ENCODE measurements at places on chromosomes 4 and X.

GRCh38 chr4:174058846-174059245, 224.6 kb downstream of the FBXO8 start:
- DNase-seq: no peak

DNA sequence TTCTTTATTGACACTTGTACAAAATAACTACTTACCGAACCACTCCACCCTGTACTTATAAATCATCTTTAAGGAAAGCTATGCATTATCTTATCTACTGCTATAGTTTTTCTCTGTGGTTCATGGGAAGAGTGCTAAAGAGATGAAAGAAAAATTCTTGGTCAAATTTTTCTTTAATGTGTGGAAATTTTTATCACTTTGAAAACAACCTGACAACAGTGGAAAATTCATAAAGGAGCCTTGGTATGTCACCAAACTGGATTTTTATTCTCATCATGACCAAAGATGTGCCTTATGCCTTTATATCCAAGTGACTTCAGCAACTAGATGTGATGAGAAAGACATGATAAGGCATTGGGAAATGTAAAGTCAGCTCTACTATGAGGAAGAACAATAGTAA, 67.2 kb upstream of the SPP1 start:
- no peak for DNase-seq

- no peak for DNase-seq
Observed at GRCh38 chrX:132393992-132394391, 94.8 kb downstream of the MBNL3 start.

DNA sequence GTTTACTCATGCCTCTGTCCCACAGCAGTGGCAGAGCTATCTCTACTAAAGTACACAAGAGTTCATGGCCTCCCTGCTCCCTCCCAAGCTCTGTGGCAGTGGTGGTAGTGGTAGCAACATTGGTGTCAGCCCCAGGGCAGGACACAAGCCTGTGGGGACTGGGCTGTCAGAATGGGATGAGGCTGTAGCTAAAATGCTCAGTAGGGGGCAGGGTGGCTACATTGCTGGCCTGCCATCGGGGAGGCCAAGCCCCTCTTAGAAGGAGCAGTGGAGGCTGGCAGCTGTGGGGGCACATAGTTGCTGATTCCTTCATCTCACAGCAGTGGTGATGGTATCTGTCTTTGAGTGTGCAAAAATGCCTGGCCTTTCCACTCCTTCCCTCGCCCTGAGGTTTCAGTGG, 461.7 kb downstream of the PCDH18 start:
- no peak for DNase-seq

DNA sequence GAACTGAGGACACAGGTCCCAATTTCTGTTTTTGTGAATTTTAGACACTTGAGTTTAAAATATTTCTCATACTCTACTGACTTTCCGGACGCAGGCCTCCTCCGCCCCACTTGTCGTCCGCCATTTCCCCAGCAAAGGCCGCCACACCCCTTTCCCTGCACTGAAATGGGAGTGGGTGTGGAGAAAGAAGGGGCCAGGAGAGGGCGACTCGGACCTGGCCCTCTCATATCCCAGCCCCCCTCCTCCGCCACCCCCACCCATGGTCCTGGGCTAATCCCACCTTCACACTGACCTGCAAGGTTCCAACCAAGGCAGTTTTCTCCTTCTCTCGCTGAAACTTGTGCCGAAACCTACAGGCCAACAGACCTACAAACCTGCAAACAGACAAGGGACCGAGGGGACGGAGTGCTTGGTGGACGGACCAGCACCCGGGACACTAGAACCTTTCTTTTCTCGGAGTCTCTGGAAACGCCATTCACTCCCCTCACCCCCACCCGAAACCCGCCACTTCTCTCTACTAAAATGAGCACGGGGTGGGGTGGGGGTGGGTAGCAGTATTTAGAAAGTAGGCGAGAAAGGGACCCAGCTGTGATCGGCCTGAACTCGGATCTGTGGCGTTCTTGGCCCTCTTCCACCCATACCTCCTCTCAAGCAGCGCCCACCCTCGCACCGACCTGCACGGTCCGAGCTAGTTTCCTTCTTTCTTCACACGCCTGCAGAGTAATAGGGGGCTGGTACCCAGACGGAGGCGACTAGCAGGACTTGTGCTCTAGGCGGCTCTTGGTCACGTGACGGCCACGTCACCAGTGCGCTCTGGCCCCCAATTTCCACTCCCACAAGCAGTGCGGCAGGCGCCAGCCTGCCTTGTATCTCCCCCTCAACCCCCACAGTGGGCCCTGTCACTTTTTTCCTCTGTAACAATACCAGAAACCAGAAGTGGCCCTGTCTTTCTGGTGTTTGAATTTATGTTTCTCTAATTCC, at the start of gene ARMCX6:
ARMCX6 (minus strand) TSS at position 790 of the 981 bp plus-strand sequence. CDS start 1,380 bp downstream, outside the sequence.
- peak; percentile 79 for DNase-seq

DNA sequence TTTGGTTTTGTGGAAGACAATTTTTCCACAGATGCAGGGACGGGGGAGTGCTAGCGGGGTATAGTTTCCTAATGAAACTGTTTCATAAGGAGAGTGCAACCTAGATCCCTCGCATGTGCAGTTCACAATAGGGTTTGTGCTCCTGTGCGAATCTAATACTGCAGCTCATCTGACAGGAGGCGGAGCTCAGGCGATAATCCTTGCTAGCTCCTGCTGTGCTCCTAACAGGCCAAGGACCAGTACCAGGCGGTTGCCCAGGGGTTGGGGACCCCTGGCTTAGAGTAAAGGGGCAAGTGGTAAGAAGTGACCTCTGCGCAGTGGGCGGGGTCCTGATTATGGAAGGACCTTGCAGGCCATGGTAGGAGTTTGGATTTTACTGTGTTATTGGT, 3.8 kb downstream of the SCML1 start:
- DNase-seq: no peak

GRCh38 chr4:59612235-59612634, 1587.9 kb upstream of the ADGRL3 start:
- DNase-seq: no peak

GRCh38 chrX:149221230-149221629, 283.9 kb downstream of the IDS start:
- DNase-seq: no peak

GRCh38 chr4:39025552-39026085, 6.6 kb downstream of the TMEM156 start:
- no peak for DNase-seq

GRCh38 chr4:151801547-151802516, 41.0 kb upstream of the GATB start:
- DNase-seq: peak; percentile 65

DNA sequence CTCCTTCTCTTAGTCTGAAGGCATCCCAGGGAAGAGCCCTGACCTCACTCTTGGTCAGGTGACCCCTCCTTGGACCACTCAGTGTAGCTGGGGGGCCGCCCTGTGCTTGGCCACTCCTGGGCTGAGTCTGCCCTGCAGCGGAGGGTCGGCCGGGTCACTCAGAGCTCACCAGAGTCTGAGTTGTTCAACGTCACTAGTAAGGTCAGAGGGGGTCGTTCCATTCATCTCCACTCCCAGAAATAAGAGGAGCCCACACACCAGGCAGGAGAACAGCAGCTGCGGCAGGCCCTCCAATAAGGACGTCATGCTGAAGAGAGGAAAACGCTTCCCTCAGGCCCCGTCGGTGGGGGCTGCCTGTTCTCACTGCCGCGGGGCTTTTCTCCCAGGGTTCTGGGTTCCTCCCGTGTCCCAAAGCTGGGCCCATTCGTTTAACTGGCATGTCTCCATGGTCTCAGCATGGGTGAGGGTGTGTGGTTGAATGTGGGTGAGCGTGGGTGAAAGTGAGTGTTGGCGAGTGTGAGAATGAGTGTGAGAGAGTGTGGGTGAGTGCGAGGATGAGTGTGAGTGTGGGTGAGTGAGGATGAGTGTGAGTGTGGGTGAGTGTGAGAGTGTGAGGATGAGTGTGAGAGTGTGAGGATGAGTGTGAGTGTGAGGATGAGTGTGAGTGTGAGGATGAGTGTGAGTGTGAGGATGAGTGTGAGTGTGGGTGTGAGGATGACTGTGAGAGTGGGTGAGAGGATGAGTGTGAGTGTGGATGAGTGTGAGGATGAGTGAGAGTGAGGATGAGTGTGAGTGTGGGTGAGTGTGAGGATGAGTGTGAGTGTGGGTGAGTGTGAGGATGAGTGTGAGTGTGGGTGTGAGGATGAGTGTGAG, 47.7 kb downstream of the ING2 start:
- no peak for DNase-seq

- DNase-seq: no peak
Observed at GRCh38 chrX:53163436-53163835, 61.6 kb downstream of the KDM5C start.

GRCh38 chrX:94256396-94256795, 582.4 kb downstream of the FAM133A start:
- peak; percentile 2 for DNase-seq

GRCh38 chrX:106249706-106250379, 81.7 kb downstream of the PWWP3B start:
- DNase-seq: no peak

DNA sequence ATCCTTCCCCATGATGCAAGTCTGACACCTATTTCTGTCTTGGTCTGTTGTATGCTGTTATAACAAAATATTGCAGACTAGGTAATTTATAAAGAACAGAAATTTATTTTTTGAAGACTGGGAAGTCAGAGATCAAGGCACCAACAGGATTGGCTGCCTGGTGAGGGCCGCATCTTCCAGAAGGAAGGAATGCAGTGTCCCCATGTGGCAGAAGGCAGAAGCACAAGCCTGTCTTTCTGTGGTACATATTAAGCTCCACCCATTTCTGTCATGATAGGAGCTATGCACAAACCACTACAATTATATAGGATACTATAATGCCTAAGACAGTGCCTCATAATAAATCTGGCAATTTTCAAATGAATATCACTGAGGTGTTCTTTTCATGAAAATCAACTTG, 502.3 kb upstream of the DIAPH2 start:
- DNase-seq: peak; percentile 78

DNA sequence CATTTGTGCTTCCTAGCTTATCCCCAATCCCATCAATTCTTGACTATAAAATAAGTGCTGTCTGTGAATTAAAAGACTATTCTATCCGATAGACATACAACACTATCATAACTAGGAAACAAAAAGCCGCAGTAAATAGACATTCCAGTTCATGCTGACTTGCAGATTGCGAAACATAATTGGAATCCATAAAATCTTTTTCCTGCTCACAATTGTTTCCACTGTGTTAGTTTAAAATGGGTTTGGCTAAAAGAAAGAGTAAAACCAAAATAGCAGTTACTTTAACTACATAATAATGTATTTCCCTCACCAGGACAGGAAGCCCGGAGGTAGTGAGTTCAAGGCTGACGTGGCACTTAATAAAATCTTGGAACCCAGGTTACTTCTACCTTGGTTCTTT, 17.2 kb downstream of the SMIM31 start:
- no peak for DNase-seq

DNA sequence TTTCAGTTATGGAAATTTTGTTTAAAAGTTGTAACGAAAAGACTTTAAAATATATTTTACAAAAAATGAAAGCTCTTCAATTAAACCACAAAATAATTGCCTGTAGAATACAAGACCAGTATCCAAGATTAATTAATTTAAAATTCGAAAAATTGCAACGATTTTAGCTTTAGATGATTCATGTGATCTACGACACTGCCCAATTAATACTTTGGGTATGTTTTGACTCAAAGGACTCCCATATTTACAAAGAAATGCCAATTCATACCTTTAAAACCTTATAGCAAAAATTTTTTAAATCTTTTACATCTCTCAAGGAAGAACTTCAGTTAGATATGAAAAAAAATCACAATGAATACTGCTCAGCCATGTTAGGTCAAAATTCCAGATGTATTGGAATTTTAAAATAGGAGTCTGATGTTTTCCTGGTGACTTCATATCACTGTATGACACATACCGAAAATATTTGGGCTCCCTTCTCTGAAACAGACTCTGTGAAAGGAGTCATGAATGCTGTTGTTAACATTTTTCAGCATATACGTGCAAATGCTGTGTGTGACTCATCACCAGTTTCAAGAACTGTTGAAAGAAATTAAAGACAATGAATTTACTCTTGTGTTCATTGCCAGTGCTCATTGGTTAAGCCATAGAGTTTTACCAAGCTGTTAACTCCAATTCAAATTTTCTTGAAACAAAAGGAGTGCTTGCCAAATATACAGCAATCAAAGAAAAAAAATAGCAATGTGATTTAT, 13.8 kb upstream of the SMS start:
- DNase-seq: peak; percentile 69

DNA sequence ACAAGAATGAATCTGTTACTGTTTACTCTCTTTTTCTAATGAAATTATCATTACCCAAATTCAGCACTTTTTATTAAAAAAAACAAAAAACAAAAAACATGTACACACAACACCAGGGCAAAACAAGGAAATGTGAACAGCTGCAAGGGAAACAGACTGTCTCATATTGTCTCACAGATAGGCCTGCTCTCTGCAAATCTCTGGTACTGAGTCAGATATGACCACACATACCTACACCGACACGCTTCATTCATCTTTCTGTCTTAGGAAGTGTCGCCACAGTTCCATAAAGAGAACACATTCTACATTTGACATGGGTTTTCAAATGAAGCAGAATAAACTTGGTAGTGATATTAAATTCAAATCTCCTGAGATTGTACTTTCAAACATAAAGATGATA, 92.2 kb upstream of the GPR34 start:
- DNase-seq: no peak

DNA sequence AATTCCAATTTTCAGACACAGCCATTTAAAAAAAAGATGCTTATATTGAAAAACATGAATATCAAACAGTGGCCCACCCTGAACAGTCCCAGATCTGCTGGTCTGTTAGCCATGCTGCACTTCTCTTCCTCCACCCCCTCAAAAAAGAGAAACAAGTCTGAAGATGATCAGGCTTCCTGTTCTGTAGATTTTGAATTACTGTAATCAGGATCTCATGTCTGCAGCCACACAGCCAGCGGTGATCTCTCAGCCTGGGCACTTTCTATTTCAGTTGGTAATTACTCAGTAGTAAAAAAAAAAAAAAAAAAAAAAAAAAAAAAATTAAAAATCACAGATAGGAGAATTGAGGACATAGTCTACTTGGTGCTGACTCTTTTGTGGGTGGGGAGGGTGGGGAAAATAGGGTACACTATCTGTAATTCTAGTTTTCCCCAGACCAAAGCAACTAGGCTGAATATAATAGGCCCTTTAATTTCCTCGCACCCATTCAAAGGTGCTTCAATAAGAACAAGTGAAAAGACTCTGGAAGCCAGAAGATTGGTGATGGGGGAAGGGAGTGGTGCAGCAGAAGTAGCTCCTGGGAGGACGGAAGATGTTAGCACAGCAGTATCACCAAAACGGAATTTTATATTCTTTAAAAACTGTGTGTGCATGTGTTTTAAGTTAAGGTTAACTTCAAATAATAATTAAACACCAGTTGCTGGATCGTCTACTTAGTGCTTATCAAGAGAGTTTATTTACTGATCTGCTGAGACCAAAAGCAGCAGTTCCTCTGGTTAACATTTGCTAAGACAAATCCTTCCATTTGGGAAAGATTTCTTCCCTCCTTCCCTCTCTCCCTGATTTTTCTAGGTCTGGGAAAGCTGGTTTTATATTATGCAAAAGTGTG, 47.0 kb downstream of the SPRY1 start:
- no peak for DNase-seq

DNA sequence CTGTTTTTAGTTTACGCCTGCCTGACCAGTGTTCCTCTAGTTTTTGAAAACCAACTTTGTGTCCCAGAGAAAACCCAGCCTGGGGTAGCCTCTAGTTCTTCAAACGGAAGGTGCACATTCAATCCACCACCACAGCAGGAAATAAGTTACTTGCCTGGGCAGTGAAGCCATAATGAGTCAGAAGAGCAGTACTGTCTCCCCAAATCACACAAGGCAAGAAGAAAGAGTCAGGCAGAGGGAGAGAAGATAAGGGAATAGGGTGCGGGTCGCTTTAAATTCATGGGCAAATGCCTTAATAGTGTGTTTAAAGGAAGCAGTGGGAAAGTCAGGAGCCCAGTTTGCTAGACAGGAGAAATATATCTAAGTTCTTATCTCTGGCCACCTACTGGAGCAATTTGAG, 333.8 kb upstream of the GRIA3 start:
- DNase-seq: no peak

GRCh38 chr4:10182446-10183424, 66.1 kb upstream of the WDR1 start:
- DNase-seq: no peak
